Uterine smooth muscle cell (primary cell): ENCODE measurements at places on chromosomes 12 and 14. TPM values are rescaled to one million over a fixed set of nuclear protein-coding genes. Genes with fewer than 3 reads are reported as not detected.

Gene ADAMTS20
- total RNA-seq: not detected in 2 replicates

Gene LRRC43
- 0.11 and 1.5 TPM in 2 replicates for total RNA-seq

Gene SIX6
- total RNA-seq: not detected in 2 replicates

Gene LLPH
- total RNA-seq: 4.3 and 5.7 TPM in 2 replicates

Gene MAX
- 33.2 and 34.5 TPM in 2 replicates for total RNA-seq

Gene KERA
- total RNA-seq: not detected in 2 replicates

Gene CLEC2B
- total RNA-seq: 13.9 and 15.0 TPM in 2 replicates

Gene GYS2
- total RNA-seq: not detected in 2 replicates

Gene CLEC1B
- total RNA-seq: not detected in 2 replicates

Gene CLEC14A
- 1.00 and 2.4 TPM in 2 replicates for total RNA-seq

Gene TXNDC16
- 3.3 and 5.2 TPM in 2 replicates for total RNA-seq

Gene PIK3C2G
- not detected in 2 replicates for total RNA-seq

Gene TMTC1
- total RNA-seq: 27.9 and 32.6 TPM in 2 replicates

Gene MYF5
- total RNA-seq: not detected in 2 replicates

Gene ANKRD33
- 0.11 and 0.12 TPM in 2 replicates for total RNA-seq

Gene CLEC12A
- total RNA-seq: not detected in 2 replicates

Gene CLEC4A
- total RNA-seq: 0.33 and 0.50 TPM in 2 replicates

Gene ASCL1
- total RNA-seq: not detected in 2 replicates

Gene CD9
- total RNA-seq: 424 and 616 TPM in 2 replicates

Gene ALDH2
- total RNA-seq: 23.8 and 47.7 TPM in 2 replicates

Gene SCNN1A
- total RNA-seq: under 0.01 TPM in 1 of 2 replicates, not detected in the other

Gene NANOG
- not detected in 2 replicates for total RNA-seq

Gene RTL1
- total RNA-seq: under 0.01 TPM in 2 replicates

Gene FRMD6
- total RNA-seq: 413 and 478 TPM in 2 replicates

Gene IAPP
- not detected in 2 replicates for total RNA-seq

Gene ALDH6A1
- total RNA-seq: 18.9 and 33.5 TPM in 2 replicates

Gene ABCD2
- total RNA-seq: 0.25 and 0.33 TPM in 2 replicates

Gene ORAI1
- 8.5 and 10.1 TPM in 2 replicates for total RNA-seq

Gene DPPA3
- total RNA-seq: not detected in 2 replicates

Gene ACSM4
- total RNA-seq: not detected in 2 replicates

Gene KRT5
- 0.22 TPM in 1 of 2 replicates, not detected in the other for total RNA-seq

Gene ZNF641
- 8.6 and 12.4 TPM in 2 replicates for total RNA-seq

Gene KRT83
- not detected in 2 replicates for total RNA-seq

Gene B3GNT4
- 0.11 TPM in 1 of 2 replicates, not detected in the other for total RNA-seq

Gene GPR135
- 2.2 and 3.0 TPM in 2 replicates for total RNA-seq

Gene SMOC1
- total RNA-seq: 0.22 TPM in 1 of 2 replicates, not detected in the other

Gene KCNK13
- total RNA-seq: under 0.01 and 0.12 TPM in 2 replicates

Gene TBC1D30
- total RNA-seq: 0.33 and 0.87 TPM in 2 replicates

Gene HIP1R
- 14.7 and 25.7 TPM in 2 replicates for total RNA-seq

Gene CAMKK2
- 14.4 and 14.9 TPM in 2 replicates for total RNA-seq

Gene VPS29
- total RNA-seq: 54.0 and 93.1 TPM in 2 replicates

Gene ADCY4
- 5.1 and 8.1 TPM in 2 replicates for total RNA-seq

Gene ARMH4
- 5.3 and 10.7 TPM in 2 replicates for total RNA-seq

Gene CEP170B
- 18.6 and 22.0 TPM in 2 replicates for total RNA-seq

Gene AKAP5
- total RNA-seq: 0.44 and 1.1 TPM in 2 replicates

Gene UNG
- total RNA-seq: 25.8 and 29.2 TPM in 2 replicates

Gene FOXJ2
- total RNA-seq: 6.9 and 7.0 TPM in 2 replicates

Gene SIRT4
- 0.66 and 2.4 TPM in 2 replicates for total RNA-seq

Gene SYT10
- total RNA-seq: not detected in 2 replicates

Gene CLEC7A
- not detected in 2 replicates for total RNA-seq

Gene PLBD1
- total RNA-seq: 1.4 and 1.5 TPM in 2 replicates

Gene RHOJ
- total RNA-seq: 0.22 and 0.87 TPM in 2 replicates
